Stimulated activated CD4-positive, alpha-beta T cell treated with anti-CD3 and anti-CD28 coated beads, Interleukin-4, amount 100 ng/mL, for 4 hours (primary cell): ENCODE measurements at places on chromosomes 11 and 22.
A peak's percentile ranks its signal among the peaks of the same experiment; 100 is the strongest.

DNA sequence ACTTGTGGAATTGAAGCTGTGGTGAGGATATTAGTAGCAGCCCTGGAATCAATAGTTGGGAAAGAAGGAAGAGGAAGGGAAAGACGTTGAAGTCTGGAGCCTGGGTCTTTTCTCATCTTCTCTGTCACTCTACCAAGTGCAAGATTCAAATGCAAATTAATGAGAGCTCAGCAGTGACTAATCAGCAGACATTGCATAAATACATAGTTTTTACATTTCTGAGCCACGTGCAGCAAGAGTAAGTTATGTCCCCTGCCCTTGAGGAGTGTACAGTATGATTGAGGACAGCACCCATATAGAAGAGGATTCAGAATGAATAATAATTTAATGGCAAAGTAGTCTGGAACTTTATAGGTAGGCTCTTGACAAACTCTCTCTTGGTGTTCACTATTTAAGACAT, 23.8 kb downstream of the CTR9 start:
- DNase-seq: no peak

DNA sequence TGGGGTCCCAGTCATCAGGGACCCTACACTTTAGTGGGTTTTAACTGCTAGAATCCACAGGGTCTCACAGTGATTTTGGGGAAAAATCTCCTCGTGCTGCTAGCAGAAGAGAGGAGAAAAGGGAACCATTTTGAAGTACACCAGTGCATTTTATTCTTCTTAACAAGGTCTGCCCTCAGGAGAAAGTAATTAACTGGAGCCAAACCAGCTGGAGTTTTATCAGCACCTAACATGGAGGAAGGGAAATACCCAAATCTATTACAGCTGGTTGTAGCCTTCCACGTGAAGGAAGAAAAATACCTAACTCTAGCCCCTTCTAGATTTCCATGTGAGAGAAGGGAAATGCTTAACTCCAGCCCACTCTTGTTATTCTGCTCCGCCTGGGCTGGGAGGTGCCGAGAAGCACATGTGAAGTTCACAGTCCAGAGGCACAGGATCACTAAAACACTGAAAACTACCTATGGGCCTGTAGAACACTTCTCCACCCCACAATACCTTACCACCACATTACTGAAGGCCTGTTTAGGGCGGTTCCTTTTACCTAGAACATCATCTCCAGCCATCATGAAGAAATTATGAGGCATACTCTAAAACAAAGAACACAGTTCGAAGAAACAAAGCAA, 31.3 kb upstream of the TEAD1 start:
- no peak for DNase-seq

- peak; percentile 61 for DNase-seq
Measured at GRCh38 chr11:123429913-123430720, at the start of gene GRAMD1B. GRAMD1B (plus strand) TSS chr11:123430269; CDS start chr11:123430793, 524 bp downstream.

DNA sequence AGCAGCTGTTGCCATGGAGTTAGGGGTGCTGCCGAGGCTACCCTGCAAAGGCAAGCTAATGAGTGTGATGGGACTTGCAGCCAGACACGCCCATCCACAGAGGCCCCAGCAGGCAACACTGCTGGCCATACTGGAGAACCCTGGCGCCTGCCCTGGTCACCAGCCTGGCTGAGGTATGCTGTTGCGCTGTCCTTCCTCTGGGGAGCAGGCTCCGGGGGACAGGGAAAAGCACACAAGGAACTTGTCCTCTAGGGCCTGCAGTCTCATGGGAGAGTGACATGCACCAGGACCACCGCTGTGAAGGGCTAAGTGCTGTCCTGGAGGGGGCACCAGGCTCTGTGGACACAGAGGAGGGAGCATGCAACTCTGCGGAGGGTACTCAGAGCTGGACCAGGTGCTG, 35.8 kb downstream of the TOM1 start:
- DNase-seq: no peak
